Naive B cell (primary cell): ENCODE measurements at places on chromosomes 6 and 20.

- DNase-seq: no peak
Observed at GRCh38 chr6:157469378-157469777, 88.4 kb downstream of the ZDHHC14 start.

DNA sequence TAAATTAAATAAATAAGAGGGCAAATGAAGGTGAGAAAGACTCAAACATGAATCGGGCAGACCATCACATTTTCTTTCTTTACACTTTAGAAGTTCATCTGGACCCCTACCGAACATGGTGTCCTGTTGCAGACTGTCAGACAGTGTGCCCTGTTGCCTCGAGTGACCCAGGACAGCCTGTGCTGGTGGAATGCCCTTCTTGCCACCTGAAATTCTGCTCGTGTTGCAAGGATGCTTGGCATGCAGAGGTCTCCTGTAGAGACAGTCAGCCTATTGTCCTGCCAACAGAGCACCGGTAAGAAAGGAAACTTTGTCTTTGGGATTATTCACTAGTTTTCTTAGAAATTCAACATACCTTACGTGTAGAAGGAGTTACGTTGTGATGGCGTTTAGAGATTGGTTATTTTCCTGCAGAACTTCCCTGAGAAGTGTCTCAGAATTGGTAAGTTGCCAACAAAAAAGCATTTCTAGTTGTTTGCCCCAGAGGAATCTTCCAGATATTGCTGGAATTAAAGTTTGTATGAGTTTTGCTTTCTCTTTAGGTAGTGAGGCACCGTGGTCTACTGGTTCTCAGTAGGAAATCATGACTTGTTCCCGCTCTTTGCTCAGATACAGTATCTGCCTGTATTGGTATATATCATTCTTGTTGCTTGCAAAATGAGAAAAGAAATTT lies 70.1 kb downstream of the RNF144B start:
- no peak for DNase-seq

DNA sequence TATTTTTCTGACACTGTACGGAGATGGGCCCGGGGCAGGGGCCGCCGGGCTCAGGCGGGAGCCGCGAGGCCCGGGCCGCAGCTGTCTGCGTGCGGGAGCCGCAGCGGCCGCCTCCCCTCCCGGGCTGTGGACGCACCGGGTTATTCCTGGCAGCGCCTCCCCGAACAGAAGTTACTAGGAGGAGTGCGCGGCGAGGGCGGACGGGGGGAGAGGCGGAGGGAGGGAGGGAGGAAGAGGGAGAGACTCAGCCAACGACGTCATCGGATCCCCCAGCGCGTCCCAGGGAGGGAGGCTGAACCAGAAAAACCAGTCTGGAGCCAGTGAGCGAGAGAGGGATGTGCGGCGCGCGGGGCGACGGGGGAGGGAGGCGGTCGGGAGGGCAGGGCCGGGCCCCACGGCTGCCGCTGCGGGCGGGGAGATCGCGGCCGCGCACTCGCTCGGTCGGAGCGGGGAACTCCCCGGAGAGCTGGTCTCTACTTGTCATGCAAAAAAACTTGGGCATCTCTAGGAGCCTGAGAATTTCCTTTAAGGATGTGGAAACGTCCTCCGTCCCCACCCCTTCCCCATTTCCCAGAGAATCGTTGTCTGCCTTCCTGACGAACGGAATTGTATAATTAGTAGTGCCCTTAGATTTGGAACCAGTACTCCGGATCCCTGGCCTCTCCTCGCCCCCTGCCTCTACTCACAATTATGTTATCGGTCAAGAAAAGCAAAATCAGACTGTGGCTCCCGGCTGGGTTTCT lies 1.4 kb upstream of the HIVEP2 start:
- DNase-seq: peak; percentile 84

GRCh38 chr6:3749977-3750316 lies 1.6 kb downstream of the PXDC1 start:
- no peak for DNase-seq
